ENCODE measurements at places on chromosomes 4 and X.

- no peaks in the 10 kb centered on the region for H3K4me1 ChIP-seq
- DNase-seq: no peak
- H3K4me3 ChIP-seq: no peak overlapping the region
- no peak overlapping the region for H3K27ac ChIP-seq
- no peaks in the 10 kb centered on the region for H3K27me3 ChIP-seq
Measured at GRCh38 chr4:26289401-26289800, 31.4 kb upstream of the RBPJ start.

DNA sequence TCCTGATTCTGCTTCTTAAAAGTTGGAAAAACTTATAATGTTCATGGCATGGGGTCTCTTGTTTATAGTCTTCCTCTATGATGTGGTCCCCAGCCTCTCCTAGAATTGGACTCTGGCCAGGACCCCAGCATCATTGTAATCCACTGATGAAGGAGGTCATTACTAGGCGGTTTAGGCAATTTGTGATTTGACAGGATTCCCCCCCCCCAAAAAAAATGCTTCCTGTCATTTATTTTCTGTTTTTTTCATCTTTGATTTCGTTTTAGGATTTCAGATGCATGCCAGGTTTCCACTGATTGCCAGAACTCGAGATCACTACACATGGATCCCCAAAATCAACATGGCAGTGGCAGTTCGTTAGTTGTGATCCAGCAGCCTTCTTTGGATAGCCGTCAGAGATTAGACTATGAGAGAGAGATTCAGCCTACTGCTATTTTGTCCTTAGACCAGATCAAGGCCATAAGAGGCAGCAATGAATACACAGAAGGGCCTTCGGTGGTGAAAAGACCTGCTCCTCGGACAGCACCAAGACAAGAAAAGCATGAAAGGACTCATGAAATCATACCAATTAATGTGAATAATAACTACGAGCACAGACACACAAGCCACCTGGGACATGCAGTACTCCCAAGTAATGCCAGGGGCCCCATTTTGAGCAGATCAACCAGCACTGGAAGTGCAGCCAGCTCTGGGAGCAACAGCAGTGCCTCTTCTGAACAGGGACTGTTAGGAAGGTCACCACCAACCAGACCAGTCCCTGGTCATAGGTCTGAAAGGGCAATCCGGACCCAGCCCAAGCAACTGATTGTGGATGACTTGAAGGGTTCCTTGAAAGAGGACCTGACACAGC is 4.9 kb downstream of the SPRY1 start:
- H3K27me3 ChIP-seq: no peaks in the 10 kb centered on the region
- H3K4me3 ChIP-seq: peak overlapping the region; percentile 42
- no peak for DNase-seq

DNA sequence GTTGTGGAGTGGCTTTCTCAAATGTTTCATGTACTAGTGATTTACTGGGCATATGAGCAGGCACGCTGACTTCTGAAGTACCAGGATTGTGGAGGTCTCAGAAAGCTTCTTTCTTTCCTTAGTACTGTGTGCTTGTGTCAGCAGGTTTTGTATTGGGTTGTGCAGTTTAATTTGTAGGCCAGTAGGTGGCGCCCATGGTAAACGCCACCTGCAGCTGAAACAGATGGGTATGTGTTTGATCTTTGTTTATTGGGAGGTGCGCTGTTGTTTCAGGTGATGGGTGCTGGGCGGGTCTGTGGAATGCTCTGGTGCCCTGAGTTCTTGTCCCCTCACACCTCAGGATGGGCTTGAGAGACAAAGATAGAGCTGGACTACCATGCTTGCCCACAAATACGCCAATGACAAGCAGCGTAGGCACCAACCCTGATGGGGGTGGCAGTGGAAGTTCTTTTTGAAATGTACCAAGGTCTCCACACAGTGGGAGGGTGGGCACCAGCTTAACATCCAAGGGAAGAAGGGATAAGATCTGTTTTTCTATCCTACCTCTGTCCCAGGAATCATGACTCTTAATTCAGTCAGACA is 141.5 kb downstream of the RPS6KA6 start:
- DNase-seq: no peak
- H3K4me1 ChIP-seq: no peaks in the 10 kb centered on the region
- no peak overlapping the region for H3K27ac ChIP-seq
- no peaks in the 10 kb centered on the region for H3K36me3 ChIP-seq
- H3K27me3 ChIP-seq: no peaks in the 10 kb centered on the region

DNA sequence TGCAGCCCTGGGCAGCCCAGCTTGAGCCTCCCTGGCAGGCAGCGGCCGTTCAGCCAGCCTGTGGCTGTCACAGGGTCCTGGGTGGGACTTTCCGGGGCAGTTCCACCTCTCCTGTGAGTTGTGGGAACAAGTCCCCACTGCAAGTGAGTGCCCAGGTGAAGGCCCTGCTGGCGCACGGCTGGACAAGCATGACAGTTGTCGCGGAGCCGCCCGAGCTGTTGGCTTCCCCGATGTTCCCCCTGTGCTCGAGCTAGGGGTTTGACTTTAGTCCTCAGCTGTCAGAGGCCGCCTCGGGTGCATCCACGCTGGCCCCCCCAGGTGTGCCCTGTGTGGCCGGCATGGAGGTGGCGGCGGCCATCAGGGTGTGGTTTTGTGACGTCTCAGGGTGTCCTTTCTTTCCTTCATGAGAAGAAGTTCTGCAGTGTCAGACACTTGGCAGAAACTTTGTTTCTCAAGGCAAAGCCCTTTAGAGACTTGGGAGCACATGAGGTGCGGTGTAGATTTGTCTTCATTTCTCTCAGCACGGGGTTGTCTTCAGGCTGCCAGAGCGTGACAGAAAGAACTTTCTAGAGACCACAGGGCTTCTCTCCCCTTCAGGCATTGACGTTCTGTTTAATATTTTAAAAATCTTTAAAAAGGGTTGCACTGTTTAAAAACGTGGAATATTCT is 69.4 kb upstream of the HGFAC start:
- H3K36me3 ChIP-seq: no peaks in the 10 kb centered on the region
- no peak overlapping the region for H3K27ac ChIP-seq
- H3K4me1 ChIP-seq: peaks cover 35% of the 10 kb centered on the region
- DNase-seq: no peak
- H3K27me3 ChIP-seq: no peaks in the 10 kb centered on the region

DNA sequence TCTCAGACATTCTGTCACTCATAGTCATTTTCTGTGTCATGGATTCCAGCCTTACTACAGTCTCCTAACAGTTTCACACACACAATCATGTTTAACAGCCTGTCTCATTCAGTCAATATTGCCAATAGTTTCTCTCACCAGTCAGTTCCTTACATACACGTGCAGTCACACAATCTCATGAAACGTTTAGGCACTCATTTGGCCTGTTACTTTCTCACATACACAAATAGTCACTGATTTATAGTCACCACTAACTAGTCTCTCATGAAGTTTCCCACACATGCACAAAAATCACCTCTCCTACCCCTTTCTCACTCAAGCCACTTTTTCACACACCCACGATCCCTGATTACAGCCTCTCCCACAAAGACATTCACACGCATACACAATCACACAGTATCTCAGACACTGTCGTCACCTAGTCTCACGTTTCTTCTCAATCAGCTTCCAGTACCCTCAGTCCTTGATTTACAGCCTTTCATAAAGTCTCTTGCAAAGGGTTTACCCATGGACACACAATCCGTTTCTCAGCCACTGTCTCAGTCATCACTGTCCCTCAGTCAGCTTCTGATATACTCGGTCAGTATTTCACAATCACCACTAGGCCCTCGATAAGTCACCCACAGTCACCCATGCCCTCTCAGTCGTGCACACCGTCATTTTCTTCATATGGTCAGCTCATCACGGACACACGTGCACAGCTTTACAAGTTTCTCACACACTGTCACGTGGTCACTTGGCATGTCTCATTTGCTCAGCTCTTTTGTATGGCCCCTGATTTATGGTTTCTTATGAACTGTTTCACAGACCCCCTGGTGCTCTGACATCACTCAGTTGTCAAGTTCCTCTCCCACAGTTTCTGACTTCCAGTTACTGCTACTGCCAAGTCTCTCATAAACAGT is 4.2 kb upstream of the CFP start:
- no peak overlapping the region for H3K4me3 ChIP-seq
- no peaks in the 10 kb centered on the region for H3K27me3 ChIP-seq
- peaks cover 12% of the 10 kb centered on the region for H3K36me3 ChIP-seq
- H3K4me1 ChIP-seq: no peaks in the 10 kb centered on the region
- no peak for DNase-seq
- H3K27ac ChIP-seq: no peak overlapping the region

GRCh38 chr4:142743121-142743825 is 102.8 kb downstream of the INPP4B start:
- H3K36me3 ChIP-seq: no peaks in the 10 kb centered on the region
- H3K4me1 ChIP-seq: no peaks in the 10 kb centered on the region
- H3K27ac ChIP-seq: no peak overlapping the region
- no peak overlapping the region for H3K4me3 ChIP-seq
- no peak for DNase-seq

Data from vagina (tissue), 2 donors.